Hair follicular keratinocyte (primary cell): ENCODE measurements at places on chromosomes 3 and 15. TPM values are rescaled to one million over a fixed set of nuclear protein-coding genes. Genes with fewer than 3 reads are reported as not detected.

The MUC20 gene
- total RNA-seq: not detected in 2 replicates

The STRIT1 gene
- total RNA-seq: not detected in 2 replicates

The PRSS50 gene
- total RNA-seq: not detected in 2 replicates

The RPUSD3 gene
- 46.5 and 67.4 TPM in 2 replicates for total RNA-seq

The HTR3E gene
- total RNA-seq: not detected in 2 replicates

The CDCP1 gene
- total RNA-seq: 94.4 and 155 TPM in 2 replicates

The GP5 gene
- total RNA-seq: not detected in 2 replicates

The RNF111 gene
- 7.9 and 8.5 TPM in 2 replicates for total RNA-seq

The GOLGA6L10 gene
- total RNA-seq: 0.23 TPM in 2 replicates

The METTL6 gene
- 15.8 and 17.1 TPM in 2 replicates for total RNA-seq

The EPHB1 gene
- total RNA-seq: 0.08 TPM in 2 replicates

The ANKUB1 gene
- 0.04 and 0.31 TPM in 2 replicates for total RNA-seq

The SLITRK3 gene
- total RNA-seq: not detected in 2 replicates

The HACL1 gene
- total RNA-seq: 21.2 and 24.7 TPM in 2 replicates

The CLDN18 gene
- total RNA-seq: not detected in 2 replicates

The HESX1 gene
- total RNA-seq: 0.34 and 0.55 TPM in 2 replicates
